ENCODE measurements at places on chromosomes 5 and 9. TPM values are rescaled to one million over a fixed set of nuclear protein-coding genes. Genes with fewer than 3 reads are reported as not detected.

DNA sequence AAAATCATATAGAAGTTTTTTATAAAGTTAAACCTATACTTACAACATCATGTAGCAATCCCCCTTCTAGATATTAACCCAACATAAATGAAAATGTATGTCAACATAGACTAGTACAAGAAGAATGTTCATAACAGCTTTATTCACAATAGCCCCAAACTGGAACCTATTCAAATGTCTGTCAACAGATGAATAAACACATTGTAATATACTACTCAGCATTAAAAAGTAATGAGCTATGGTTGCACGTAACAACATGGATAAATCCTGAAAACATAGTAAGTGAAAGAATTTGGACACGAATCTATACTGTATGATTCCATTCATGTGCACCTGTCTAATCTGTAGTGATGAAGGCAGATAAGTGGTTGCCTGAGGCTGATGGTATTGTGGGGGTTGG, 73.9 kb downstream of the CSNK1G3 start:
- no peak for DNase-seq

GRCh38 chr9:132366481-132366880, 11.7 kb upstream of the SETX start:
- no peak for DNase-seq

DNA sequence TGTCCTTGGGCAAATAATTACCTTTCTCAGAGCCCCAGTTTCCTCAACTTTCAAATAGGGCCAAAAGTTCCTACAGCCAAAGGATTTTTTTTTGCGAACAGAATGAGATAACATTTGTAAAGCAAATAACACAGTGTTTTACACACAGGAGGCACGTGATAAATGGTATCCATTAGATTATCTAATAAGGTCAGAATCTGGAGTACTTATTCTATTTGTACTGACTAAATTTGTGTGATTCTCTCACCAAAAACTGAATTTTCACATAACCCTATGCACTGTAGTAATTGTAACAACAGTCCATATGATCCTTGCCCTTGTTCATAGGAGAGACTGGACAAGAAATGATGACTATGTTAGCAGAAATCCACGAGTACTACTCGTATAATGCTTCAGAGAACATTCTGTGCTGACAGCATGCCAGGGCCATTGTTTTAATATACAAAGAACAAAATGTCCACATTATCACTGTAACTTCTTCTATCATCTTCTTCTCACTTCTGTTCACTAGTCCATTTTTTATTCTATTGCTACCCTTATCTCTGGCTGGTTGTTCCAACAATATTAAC, 13.9 kb upstream of the FEM1C start:
- no peak for DNase-seq

PCDHA9 gene
- total RNA-seq = 0.29 TPM

PHF24 gene
- total RNA-seq = not detected

DNA sequence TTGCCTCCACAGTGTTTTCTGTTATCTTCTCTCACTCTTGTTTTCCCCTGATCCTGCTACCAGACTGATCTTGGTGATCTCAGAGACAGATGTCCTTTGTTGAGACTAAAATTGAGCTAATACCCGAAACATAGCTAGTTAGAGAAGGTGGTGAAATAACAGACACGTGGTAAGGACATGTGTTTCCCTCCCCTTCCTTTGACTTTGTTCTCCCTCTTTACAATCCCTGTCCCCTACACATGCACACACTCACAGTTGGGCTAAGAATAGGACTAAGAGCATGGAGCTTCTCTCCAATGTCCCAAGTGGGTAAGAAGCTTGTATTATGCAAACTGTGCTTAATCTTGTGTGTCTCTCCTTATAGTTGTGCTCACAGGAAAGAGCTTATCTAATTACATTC, 1603.0 kb upstream of the C9orf72 start:
- DNase-seq = peak; percentile 13

- peak; percentile 59 for DNase-seq
Measured at GRCh38 chr9:134930398-134930797, 12.7 kb upstream of the FCN1 start.

DNA sequence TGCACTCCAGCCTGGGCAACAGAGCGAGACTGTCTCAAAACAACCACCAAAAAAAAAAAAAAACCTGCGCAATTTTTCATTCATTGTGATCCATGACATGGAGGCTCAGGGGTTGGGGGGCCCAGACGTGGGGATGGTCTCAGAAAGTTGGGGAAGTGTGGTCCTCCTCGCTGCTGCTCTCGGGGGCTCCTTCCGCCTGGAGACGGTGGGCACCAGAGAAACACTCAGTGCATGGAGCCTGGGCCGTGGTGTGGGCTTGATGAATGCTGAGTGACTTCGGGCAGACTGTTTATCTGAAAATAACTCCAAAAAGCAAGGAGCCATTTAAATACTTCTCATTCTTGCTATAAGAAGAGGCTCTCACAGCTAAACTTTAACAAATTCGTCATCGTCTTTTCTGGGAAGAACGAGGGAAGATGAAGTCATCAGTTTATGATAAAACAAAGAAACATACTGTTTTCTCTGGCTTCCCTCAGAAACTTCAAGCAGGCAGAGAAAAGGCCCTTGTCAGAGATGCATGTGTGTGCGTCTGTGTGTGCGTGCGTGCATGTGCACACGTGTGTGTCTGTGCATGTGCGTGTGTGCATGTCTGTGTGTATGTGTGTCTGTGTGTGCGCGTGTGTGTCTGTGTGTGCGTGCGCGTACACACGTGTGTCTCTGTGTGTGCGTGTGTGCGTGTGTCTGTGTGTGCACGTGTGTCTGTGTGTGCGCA, 35.0 kb downstream of the RASGEF1C start:
- peak; percentile 97 for DNase-seq

GRCh38 chr5:76755779-76756637, 40.1 kb downstream of the F2R start:
- DNase-seq = no peak

PIP5KL1 gene
- total RNA-seq = 3.5 TPM

FAM78A gene
- 0.59 TPM for total RNA-seq

GTF3C4 gene
- total RNA-seq = 21.7 TPM

DNA sequence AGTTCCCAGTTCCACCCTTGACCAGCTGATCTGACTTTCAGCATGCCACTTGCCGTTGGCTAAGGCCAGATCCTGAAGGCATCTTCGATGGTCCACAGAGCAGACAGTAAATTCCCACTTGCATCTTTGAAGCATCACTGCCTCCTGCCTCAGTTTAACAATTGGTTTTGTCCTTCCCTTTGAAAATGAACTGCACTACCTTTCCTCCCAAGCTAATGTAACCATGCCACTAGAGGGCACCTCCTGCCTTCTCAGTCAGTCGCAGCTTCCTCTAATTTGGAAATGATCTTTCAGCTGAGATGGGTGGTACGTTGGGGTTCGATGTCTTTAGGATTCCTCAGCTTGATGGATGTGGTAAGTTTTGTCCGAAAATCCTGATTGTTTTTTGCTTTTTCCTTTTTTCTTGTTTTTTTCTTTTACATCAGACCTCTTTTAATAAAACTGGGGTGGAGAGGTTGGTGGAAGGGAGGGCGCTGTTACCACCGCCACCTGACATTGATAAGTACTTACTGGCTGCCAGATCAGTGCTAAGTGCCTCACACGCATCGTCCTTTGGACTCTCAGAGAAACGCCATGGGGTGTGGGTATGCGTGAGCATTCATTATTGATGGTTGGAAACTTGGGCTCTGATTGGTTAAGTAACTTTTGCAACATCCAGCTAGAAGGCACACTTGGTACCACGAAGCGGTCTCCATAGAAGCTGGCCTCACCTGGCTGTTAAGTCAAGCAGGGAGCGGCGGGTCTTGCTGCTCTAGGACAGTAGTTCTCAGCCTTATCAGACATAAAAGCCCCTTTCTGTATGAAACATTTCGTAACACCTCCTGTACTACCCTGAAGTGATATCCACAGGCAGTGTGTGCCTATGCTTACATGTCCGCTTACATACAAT, 16.9 kb downstream of the PTTG1 start:
- DNase-seq = peak; percentile 36

- peak; percentile 44 for DNase-seq
Measured at GRCh38 chr9:129987047-129987446, 55.9 kb downstream of the FNBP1 start.

DNA sequence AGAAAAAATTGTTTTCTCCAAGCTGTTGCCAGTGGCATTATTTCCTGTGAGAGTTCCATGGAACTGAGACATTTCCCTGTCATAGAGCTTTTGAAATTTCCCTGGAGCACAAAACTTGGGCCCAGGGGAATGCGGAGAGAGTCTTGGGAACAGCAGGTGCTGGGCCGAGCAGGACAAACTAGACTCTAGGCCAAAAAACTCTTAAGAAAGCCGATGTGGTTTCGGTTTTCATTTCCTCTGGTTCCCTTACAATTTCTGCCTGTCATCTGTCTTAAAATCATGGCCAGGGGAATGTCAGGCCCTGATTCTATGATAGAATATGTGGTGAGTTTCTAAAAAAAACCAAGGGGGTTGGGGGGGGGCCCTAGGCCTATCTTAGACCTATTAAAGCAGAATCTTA, 4.6 kb downstream of the SLC35A4 start:
- DNase-seq = no peak

GRCh38 chr9:8730618-8731017, 931.0 kb upstream of the DMAC1 start:
- no peak for DNase-seq

DNA sequence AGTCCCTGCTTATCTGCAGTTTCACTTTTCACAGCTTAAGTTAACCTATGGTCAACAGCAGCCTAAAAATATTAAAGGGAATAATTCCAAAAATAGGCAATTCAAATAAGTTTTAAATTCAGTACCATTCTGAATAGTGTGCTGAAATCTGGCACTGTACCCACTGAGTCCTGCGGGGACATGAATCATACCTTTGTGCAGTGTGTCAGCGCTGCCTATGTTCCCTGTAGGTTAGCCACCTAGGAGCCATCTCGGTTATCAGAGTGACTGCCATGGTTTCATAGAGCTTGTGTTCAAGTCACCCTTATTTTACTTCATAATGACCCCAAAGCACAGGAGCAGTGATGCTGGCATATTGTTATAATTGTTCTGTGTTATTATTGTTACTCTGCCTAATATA, 139.9 kb downstream of the GPBP1 start:
- no peak for DNase-seq

GRCh38 chr9:4862506-4863250, 69.9 kb downstream of the RCL1 start:
- DNase-seq = no peak

GRCh38 chr9:118362123-118362522, 657.9 kb downstream of the TLR4 start:
- no peak for DNase-seq

DNA sequence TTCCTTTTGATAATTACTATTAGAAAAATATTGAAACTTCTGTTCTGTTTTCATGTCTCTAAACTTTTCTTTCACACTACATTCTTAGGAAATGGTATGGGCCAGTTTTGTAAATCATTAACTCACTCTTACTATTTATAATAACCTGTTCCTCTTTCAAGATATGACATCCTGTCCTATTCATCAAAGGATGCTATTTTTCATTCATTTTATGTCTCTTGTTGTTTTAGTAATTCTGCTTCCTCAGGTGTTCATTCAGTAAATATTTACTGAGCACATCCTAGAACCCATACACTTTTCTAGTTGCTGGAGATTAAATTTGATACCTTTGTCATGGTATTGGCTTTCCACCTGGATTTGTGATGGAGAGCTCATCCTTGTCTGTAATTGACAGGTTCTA, 58.0 kb downstream of the GDA start:
- DNase-seq = no peak

FOXD4L4 gene
- under 0.01 TPM for total RNA-seq

MAMDC2 gene
- total RNA-seq = 1.5 TPM

All from osteoblast (primary cell).